B cell (primary cell): ENCODE measurements at places on chromosomes 5 and 9.

GRCh38 chr5:77628840-77629508, 9.5 kb downstream of the OTP start:
- no peak overlapping the region for H3K4me3 ChIP-seq
- peak; percentile 58 for DNase-seq
- H3K27ac ChIP-seq, result no peak overlapping the region
- peaks cover 60% of the 10 kb centered on the region for H3K27me3 ChIP-seq
- H3K4me1 ChIP-seq, result peaks cover 28% of the 10 kb centered on the region

- peaks cover 2% of the 10 kb centered on the region for H3K27me3 ChIP-seq
- H3K4me1 ChIP-seq, result no peaks in the 10 kb centered on the region
- no peaks in the 10 kb centered on the region for H3K36me3 ChIP-seq
These were observed 24.8 kb downstream of the HRH2 start for GRCh38 chr5:175682664-175683063.

GRCh38 chr5:115430374-115430773, 114.2 kb downstream of the FEM1C start:
- H3K27me3 ChIP-seq, result no peaks in the 10 kb centered on the region
- H3K4me3 ChIP-seq, result no peak overlapping the region
- H3K4me1 ChIP-seq, result no peaks in the 10 kb centered on the region
- no peak for DNase-seq

- H3K27ac ChIP-seq, result no peak overlapping the region
- no peaks in the 10 kb centered on the region for H3K27me3 ChIP-seq
- peaks cover 3% of the 10 kb centered on the region for H3K4me1 ChIP-seq
These were observed 34.7 kb downstream of the SHOC1 start for GRCh38 chr9:111759762-111760639.
